Caco-2 (cell line): ENCODE measurements at places on chromosomes 2 and 18. TPM values are rescaled to one million over a fixed set of nuclear protein-coding genes. Genes with fewer than 3 reads are reported as not detected.

CTDP1 gene
- 14.7 and 16.1 TPM in 2 replicates for total RNA-seq

PDCL3 gene
- total RNA-seq = 21.1 and 21.3 TPM in 2 replicates

UGT1A10 gene
- total RNA-seq = 0.77 and 1.0 TPM in 2 replicates

PCARE gene
- total RNA-seq = not detected in 2 replicates

ANKRD53 gene
- 0.16 and 0.28 TPM in 2 replicates for total RNA-seq

MSTN gene
- total RNA-seq = not detected in 2 replicates

ABI2 gene
- total RNA-seq = 58.6 and 60.0 TPM in 2 replicates

COPS9 gene
- 76.8 and 86.3 TPM in 2 replicates for total RNA-seq

LYPD1 gene
- total RNA-seq = 15.8 and 18.2 TPM in 2 replicates

TRABD2A gene
- total RNA-seq = 1.3 and 1.4 TPM in 2 replicates

ABCG5 gene
- not detected in 2 replicates for total RNA-seq

EMX1 gene
- total RNA-seq = 2.6 and 3.6 TPM in 2 replicates

COPS8 gene
- 30.2 and 32.6 TPM in 2 replicates for total RNA-seq

LIPG gene
- total RNA-seq = 86.7 and 87.5 TPM in 2 replicates

TLX2 gene
- 0.68 and 0.72 TPM in 2 replicates for total RNA-seq

WNT10A gene
- 0.81 and 1.2 TPM in 2 replicates for total RNA-seq

PLGLB2 gene
- 0.77 and 1.1 TPM in 2 replicates for total RNA-seq

MOCOS gene
- total RNA-seq = 4.1 and 5.5 TPM in 2 replicates

CRYGC gene
- total RNA-seq = not detected in 2 replicates

PID1 gene
- total RNA-seq = 9.8 and 11.3 TPM in 2 replicates

ASXL3 gene
- 1.2 and 1.6 TPM in 2 replicates for total RNA-seq

TMEM200C gene
- 0.05 TPM in 1 of 2 replicates, not detected in the other for total RNA-seq

FER1L5 gene
- total RNA-seq = 0.07 and 0.09 TPM in 2 replicates

C2orf81 gene
- 0.84 and 1.7 TPM in 2 replicates for total RNA-seq

ABCB11 gene
- total RNA-seq = not detected in 2 replicates

MYO7B gene
- 0.27 and 0.58 TPM in 2 replicates for total RNA-seq

TXNDC2 gene
- total RNA-seq = not detected in 2 replicates

MYO3B gene
- total RNA-seq = 0.09 and 0.21 TPM in 2 replicates

DLX1 gene
- total RNA-seq = 1.2 TPM in 2 replicates

SERPINB7 gene
- not detected in 2 replicates for total RNA-seq

DYNAP gene
- total RNA-seq = not detected in 2 replicates

PAIP2B gene
- total RNA-seq = 9.1 and 9.9 TPM in 2 replicates

DQX1 gene
- 0.50 and 1.4 TPM in 2 replicates for total RNA-seq

CXCR2 gene
- not detected in 2 replicates for total RNA-seq
